ENCODE measurements at places on chromosomes 6 and 20.

DNA sequence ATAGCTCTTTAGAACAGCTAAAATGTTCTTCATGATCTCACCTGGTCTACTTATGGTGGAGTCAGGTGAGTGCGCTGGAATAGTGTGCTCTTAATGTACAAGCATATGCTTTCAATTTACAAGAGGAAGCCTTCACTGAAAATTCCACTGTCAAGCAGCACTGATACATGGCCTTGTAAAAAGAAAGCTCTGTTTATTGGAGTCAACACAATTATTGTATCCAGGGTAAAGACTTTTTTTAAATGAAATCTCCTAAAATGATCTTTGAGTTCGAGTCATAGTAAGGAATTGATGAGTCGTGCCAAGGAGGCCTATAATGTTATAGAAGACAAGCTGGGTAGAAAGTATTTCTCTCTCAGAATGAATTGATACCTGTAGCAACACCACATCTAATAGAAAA, 41.6 kb upstream of the CARMIL1 start:
- DNase-seq, result no peak

DNA sequence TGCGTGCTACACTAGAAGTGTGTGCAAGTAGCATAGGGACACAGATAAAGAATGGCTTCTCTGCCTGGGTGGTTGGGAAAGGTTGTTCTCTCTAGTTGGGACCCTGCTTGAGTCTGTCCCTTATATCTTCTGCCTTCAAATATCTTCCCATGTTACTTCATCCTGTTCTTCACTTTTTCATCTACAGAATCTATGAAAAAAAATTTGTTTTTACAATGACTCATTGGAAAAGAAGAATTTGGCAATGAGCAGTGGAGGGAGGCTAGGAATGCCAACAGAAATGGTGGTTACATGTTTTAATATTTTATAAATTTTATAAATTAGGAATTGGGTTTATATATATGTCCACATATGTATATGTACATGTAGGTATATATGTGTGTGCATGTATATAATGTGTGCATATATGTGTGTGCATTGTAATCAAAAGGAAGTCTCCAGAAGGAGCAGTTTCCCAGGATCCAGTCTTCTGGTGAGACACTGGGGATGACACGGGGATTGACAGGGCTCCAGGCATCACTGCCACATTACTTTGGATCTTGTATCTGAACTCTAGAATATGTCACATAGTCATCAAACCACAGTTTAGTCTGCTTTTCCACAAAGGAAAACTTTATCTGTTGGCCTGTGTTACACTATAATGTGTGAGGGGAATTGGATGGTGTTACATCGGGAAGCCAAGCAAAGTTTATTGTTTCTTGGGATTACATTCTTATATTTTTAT, 75.3 kb upstream of the RIPOR2 start:
- no peak for DNase-seq

GRCh38 chr20:9233804-9234203, 164.9 kb downstream of the PLCB4 start:
- DNase-seq, result no peak

DNA sequence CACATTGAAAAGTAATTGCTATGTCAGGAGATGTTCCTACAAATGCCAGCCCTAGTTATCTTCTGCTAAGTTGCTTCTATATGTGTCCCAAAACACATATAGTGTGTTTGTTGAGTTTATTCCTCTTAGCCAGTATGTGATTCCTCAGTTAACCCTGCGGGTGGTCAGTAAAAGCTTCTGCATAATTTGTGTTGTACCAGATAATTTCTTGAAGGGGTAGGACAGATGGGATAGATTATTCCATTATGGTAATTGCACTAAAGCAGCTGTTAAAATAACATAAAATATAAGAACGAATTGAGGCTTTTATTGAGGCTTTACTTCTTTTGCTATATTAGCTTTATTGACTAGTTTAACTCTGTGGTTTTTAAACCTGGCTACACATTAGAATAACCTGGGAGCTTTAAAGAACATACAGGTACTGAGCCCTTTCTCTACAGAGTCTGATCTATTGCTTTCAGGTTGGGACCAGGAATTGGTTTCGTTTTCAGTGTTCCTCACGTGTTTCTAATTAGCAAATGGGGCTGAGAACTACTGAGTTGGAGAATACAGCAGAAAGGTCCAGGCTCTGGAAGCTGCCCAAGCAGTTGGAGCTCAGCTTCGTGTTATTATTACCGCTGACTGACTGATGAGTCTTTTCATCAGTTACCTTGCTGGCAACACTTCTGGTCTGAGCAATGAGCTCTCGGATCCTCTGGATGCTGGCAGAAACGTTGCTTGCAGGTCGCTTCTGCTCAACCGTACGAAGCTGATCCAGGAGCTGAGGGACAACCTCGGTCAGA, 56.9 kb downstream of the FAM229B start:
- DNase-seq, result peak; percentile 7

GRCh38 chr6:35370124-35370741, 27.9 kb downstream of the PPARD start:
- no peak for DNase-seq

- peak; percentile 100 for DNase-seq
These were observed 3.1 kb upstream of the GPSM3 start for GRCh38 chr6:32195652-32195901.

- peak; percentile 5 for DNase-seq
These were observed 33.7 kb downstream of the RNF146 start for GRCh38 chr6:127300411-127300810.

DNA sequence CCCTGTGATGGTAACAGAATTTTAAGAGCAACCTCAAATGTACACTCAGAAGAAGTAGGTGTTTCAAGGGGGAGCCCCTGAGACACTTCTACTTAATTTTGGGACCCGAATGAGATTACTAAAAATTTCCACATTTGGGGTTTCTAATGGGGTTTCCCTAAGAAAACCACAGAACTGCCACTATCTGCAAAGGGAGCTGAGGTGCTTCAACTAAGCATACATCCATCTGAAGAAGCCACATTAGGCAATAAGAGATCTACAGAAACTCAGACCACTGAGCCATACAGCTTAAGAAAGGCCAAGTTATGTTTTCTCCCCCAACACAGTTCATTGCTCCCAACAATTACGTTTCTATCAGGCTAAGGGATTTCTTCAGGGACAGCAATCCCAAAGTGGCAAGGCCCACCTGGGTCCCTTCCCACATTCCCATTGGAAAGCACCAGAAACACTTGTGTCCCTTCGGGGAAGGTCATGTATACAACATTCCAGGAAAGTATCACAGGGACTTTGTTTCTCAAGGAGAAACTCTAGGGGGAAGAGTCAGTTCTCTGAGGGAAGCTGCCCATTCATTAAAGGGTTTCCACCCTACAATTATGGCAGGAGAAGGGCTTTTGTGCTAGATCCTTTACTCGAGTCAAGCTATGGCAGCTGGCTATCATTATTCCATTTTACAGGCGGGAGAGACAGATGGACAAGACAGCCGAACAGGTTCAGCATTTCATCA, 5.0 kb downstream of the BCL2L1 start:
- no peak for DNase-seq

DNA sequence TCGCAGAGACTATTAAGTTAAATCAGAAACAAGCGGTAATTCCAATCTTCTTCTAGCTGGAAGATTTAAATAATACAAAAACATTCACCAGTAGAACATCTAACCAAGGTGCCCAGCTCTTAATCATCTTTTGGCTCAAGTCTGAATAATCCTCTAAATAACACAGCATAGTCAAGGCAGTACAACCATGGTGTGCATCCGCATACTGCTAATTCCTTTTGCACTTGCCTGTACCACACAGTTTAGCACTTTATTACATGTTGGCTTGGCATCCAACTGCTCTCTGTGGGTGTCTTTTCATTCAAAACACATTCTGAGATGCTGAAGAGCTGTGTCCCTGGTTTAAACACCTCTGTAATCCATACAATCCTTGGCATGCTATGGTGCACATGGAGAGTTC, 42.3 kb downstream of the VGLL2 start:
- no peak for DNase-seq

DNA sequence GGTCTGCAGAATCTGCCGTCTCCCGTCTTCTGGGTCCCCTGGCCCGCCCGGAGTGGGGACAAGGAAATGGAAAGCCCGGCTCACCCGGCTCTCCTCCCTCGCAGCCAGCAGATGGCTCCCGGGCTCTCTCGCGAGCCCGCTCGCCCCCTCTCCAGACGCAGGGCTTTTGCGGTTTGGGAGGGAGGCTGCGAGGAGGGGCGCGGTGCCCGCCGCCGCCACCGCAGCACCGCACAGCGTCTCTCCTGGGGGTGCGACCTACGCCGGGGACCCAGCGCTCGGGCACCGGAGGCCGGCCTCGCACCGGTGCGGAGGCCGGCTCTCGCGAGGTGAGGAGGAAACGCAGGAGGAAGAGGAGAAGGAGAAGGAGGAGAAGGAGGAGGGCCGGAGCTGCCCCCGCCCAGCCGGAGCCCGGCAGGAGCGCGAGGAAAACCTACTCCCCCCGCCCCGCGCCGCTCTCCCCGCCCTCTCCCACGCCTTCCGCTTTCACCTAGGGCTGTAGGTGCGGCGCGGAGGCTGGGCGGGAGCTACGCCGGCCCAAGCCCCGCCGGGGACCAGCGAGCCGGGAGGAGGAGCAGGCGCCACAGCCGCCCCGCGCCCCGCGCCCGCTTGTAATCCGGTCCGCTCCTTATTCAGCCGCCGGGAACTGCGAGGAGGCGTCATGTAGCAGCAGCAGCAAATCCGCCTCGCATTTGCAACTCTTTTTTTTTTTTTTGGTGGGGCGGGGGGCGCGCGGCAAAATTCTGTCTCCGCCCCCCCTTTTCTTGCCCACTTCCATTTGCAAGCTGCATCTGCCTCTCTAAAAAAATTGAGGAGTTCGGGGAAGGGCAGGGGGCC, at the start of gene CARMIL1:
TSS of gene CARMIL1 (plus strand) at position 461 of the 834 bp plus-strand sequence. CDS start 422 bp downstream, outside the sequence.
- DNase-seq, result peak; percentile 98

DNA sequence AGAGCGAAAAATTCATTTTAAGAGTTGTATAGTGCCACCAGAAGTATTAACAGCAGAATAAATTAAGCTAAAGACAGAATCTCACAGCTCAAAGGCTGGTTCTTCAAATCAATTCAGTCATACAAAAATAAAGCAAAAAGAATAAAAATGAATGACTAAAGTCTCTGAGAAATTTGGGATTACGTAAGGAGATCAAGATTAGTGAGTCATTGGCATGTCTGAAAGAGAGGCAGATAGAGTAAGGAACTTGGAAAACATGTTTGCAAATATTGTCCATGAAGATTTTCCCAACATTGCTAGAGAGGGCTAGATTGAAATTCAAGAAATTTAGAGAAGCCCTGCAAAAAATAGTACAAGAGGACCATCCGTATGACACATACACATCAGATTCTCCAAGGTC, 1413.9 kb upstream of the ADGRB3 start:
- DNase-seq, result no peak

GRCh38 chr20:49521356-49521755, 38.9 kb upstream of the KCNB1 start:
- DNase-seq, result no peak
